ENCODE measurements at places on chromosomes 7 and 10.

DNA sequence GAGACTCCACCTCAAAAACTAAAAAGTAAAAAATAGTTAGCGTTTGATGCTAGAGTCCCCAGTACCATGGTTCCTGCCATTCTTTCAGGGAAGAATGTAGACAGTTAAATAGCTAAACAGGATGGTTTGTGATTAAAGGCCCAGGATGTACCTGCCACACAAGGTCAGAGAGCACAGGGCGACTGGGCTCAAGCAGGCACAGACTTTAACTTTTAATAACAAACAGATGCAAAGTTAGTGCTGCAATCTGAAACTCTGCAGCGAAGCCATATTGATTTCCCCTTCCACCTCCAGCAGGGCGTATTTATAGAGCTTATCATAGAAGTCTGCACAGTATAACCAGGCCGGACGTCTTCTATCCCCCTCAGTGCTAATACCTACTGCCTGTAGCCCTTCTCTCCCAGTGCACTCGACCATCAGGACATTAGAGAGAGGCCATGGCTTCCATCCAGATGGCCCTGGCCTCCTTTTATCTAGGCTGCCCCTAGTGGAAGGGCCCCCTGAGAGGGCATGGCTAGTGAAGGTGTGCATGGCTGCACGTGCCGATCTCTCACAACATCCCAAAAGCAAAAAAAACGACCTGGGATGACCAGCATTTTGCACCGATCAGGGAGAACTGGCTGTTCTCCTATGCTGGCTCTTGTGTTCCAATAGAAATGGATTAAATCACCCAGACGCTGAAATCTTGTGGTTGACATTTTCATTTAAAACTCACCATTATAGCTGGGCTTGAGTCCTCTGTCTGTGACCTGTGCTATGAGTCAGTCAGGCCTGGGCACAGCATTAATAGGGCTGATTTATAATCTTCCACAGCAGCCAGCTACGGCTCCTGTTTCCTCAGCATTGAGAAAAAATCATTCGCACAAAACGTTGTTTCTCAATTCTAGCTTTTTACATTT, 7.6 kb upstream of the BAG3 start:
- DNase-seq = peak; percentile 52

GRCh38 chr10:114550756-114551635, 107.1 kb downstream of the ABLIM1 start:
- no peak for DNase-seq

GRCh38 chr7:22406715-22407114, 49.8 kb upstream of the RAPGEF5 start:
- peak; percentile 22 for DNase-seq

- DNase-seq = no peak
Measured at GRCh38 chr7:112422842-112423496, 27.3 kb upstream of the IFRD1 start.

GRCh38 chr10:66209025-66209424, 716.8 kb upstream of the LRRTM3 start:
- DNase-seq = no peak

DNA sequence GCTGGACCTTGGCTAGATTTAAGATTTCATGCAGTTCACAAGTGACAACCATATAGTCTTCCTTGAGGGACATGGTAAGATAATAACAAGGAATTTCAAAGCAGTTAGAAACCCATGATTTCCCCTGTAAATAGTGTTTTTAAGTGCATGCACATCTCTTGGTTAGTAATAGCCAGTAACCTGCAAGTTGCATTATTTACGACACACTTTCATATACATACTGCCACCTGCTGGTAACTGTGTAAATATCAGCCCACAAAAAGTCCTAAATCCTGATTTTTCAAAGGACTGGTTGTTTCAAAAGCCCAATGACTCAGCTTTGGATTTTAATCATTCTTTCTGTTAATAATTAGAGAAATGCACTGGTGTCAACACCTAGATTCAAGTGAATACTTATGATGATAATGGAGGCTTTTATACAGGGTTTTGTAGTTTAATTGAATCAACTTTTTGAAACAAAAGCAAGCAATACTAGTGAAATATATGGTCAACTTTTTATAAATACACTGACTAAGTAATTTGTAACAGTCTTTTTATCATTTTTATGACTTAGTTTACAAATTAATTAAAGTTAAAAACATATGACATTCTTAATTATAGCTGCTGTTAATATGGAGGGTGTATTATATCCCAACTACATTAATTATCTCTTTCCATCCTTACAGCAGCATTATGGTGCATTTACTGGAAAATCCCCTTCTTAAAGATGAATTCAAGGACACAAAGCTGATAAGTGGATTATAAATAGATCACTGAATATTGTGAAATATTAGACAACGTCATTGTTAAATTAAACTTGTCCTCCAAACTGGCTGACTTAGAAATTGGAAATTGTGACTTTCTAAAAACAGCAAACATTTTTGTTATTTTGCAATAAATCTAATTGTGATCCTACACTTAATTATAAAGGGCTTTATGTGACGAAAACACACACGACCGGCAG, 367.7 kb upstream of the SEMA3D start:
- peak; percentile 10 for DNase-seq

DNA sequence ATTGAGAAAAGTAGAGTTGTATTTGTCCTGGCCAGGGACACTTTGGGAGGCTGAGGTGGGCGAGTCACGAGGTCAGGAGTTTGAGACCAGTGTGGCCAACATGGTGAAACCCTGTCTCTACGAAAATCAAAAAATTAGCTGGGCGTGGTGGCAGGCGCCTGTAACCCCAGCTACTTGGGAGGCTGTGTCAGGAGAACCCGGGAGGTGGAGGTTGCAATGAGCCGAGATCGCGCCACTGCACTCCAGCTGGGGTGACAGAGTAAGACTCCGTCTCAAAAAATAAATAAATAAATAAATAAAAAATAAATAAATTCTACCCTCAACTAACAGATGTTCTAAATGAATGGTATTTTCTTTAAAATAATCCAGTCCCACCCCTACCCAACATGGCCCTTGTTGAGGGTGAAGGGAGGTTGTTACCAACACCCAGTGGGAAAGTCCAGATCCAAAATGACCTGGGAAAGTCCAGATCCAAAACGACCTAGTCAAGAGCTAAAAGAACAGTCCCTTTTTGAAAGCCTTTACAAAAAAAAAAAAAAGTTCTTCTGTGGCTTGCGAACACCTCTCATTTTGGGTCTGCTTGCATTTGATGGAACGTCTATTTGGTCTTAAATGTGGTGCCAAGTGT, 16.0 kb downstream of the MXI1 start:
- no peak for DNase-seq

GRCh38 chr10:109259293-109259692, 664.0 kb downstream of the XPNPEP1 start:
- DNase-seq = no peak

DNA sequence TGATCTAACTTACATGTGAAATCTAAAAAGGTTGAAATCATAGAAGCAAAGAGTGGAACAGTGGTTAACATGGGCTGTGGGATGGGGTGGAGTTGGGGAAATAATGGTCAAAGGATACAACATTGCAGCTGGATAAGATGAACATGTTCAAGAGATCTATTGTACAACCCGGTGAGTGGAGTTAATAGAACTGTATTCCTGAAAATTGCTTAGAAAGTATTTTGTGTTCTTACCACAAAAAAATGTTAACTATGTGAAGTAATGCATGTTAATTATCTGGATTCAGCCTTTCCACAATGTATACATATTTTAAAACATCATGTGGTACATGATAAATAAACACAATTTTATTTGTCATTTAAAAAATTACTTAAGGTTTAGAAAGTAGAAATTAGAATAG, 271.0 kb upstream of the LRRTM3 start:
- DNase-seq = no peak

DNA sequence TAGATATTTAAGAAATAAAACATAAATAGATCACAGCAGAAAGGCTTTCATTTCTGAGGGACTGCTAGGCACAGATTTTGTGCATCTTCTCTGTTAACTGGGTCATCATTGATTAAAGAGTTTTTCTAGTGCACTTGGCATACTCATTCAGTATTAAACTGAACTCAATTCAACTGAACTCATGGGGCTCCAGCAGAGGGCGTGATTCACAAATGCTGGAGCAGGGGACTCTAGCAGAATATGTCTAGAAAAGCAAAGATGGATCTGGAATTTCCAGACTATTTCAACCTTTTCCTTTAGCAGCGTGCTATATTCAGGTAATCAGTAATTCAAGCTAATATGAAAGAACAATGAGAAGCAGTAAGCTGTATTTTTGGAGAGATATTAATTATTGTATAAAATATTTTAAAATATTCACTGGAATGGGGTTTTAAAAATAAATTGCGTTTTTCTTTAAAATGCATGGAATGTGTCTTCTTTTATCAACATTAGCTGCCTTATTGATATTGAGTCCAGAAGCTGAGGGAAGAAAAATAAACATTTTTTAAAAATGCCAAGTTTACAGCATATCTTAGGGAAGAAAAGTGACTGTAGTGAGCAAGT, 296.8 kb upstream of the CACNA2D1 start:
- peak; percentile 66 for DNase-seq

DNA sequence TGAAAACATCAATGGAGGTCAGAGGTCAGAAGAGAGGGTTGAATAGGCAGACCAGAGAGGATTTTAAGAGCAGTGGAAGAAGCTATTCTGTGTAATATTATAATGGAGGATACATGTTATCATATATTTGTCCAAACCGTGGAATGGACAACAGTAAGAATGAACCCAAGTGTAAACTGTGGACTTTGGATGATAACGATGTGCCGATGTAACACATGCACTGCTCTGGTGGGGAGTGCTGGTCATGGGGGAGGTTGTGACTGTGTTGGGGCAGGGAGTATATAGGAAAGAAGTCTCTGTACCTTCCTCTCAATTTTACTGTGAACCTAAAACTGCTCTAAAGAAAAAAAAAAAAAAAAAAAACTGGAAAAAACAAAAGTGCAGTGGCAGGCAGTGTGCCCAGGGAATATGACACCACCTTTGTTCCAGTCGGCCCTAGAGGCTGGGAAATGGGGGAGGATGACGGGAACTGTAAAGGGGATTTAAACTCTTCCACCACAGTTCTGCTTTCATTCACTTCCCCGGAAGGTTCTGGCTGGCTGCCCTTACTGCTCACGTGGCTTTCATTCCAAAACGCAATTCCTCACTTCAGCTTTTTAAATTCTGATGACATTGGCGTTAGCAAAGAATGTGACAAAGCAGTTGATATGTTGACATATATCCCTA, 113.7 kb upstream of the ANKRD1 start:
- DNase-seq = no peak

DNA sequence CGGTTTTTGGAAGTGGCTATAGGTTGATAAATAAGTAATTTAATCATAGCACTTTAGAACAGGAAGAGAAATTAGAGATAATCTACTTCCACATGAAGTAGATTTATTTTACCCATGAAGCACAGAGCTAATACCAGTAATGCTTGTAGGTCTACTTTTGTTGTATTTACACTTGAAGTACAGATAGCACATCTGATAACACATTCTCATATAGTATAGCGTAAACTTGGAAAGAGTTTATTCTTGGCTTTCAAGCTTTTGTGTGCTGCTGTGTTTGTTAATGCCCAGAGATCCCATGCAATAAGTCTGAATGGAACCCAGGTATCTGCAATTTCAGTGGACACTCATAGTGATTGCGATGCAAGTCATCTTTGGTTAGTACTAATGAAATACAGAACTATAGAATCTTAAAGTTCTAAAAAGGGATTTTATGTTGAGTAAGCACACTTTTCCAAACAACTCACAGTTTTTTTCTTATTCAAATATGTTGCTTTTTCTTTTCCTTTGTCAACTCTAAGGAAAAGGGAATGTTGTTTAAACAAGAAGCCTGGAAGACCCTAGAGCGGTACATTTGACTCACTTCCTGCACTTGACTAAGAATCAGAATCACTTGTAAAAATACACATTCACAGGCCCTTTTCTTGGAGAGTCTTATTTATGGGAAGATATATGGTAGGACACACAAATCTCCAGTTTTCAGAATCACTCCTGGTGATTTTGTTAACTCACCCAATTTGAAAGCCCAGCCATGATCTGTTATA, 105.8 kb downstream of the GNAI1 start:
- DNase-seq = no peak

GRCh38 chr10:95881316-95881715, 26.5 kb upstream of the CC2D2B start:
- no peak for DNase-seq

GRCh38 chr10:71608819-71609768, 110.5 kb downstream of the C10orf105 start:
- DNase-seq = peak; percentile 88

DNA sequence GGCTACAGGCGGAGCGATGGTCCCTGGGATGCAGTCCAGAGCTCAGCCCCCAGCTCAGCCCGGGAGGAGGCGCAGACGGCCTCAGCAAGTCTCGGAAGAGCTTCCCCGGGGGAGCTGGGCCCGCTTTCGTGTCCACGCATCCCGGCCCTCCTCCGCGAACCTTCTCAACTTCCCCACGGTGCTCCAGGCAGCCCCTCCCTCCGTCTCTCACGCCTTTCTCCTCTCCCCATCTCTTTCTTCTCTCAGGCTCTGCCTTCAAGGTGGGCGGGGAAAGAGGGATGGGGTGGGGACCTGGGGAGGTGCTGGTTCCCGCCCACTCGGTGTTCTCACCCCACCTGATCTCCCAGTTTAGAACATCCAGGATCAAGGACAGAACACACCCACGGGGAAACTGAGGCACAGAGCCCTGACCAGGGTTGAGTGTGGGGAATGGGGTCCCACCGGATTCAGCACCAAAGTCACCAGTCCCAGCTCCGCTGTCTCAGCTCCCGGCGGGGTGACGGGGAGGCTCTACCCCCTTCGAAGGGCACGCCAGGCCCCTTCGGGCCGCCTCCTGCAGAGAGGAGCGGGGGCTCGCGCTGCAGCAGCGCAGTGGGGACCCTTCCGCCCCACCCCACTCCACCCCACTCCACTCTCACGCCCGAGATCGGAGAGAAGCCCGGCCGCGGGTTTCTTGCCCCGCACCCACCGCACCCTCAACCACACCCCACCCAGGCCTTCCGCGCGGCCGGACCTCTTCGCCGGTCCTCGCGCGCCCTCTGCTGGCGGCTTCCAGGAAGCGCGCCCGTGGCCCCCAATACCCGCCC, 18.2 kb downstream of the POLL start:
- DNase-seq = peak; percentile 84

DNA sequence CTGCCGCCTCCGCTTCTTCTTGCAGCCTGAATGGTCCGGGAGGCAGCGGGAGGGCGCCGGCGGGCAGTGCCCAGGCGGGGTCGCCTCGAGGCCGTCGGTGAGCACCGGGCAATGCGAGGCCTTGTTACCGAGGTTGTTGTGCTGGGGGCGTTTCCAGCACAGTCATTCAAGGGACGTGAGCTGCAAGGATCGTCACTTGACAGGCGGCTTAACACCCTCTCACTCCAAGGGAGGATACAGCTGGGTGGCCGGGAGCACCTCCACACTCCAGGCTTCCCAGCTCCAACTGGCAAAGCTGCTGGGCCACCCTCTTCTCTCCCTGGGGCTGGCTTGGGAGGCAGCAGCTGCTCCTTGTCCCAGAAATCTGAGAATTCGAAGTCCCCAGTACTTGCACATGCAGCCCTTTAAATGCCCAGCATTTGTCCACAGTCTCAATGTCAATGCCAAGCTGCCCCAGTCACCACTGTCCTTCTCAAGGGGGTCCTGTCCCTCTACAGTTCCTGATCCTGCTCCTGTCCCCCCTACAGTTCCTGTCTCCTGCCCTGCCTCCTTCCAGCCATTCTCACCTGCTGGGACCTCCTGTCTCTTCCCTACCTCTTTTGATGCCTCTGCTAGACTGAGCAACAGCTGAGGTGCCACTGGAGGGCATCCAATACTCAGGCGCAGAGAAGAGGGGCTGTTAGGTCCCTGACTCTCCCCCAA, 4.4 kb upstream of the HOXA11 start:
- peak; percentile 6 for DNase-seq
